ENCODE measurements at places on chromosomes 16 and 17. TPM values are rescaled to one million over a fixed set of nuclear protein-coding genes. Genes with fewer than 3 reads are reported as not detected.
A peak's percentile ranks its signal among the peaks of the same experiment; 100 is the strongest.

- no peak for DNase-seq
These were observed 125.3 kb downstream of the FTO start for GRCh38 chr16:53829186-53829747.

GRCh38 chr17:32689348-32689747 lies 187.6 kb downstream of the MYO1D start:
- DNase-seq, result no peak

Gene EVPLL
- total RNA-seq, result not detected

DNA sequence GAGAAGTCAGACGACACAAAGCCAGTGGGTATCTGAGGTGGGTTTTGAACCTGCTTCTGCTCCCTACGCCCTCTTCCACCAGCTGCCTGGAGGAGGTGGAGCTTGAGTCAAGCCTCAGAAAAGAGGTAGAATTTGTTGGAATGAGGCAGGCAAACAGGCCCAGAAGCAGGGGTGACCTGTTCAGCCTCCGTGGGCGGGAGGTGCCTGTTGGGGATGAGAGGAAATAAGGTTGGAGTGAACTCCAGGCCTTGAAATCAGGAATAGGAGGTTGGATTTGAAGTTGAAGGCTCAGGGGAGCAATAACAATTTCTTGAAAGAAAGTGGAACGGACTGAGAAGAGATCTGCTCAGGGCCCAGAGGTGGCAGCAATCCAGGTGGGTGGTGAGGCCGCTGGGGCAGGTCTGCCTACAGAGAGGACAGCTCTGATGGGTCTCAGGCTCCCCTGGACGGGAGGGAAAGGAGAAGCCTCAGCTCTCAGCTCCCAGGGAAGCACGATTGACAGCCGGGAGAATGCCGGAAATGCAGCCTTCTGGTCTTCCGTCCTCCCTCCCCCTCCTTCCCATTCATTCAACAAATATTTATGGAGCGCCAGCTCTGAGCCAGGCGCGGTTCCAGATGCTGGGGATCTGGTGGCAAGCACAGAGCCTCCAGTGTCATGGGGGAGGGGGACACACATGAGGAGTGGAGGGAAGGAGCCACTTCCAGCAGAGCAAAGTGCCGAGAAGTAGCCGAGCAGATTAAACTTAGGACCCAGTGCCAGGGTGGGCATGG lies 61.9 kb upstream of the CIBAR2 start:
- DNase-seq, result no peak

Gene TBX21
- 3.6 TPM for total RNA-seq

Gene HID1
- 1.5 TPM for total RNA-seq

GRCh38 chr16:20262248-20262647 lies 65.1 kb downstream of the GP2 start:
- no peak for DNase-seq

Gene GCGR
- total RNA-seq, result not detected

DNA sequence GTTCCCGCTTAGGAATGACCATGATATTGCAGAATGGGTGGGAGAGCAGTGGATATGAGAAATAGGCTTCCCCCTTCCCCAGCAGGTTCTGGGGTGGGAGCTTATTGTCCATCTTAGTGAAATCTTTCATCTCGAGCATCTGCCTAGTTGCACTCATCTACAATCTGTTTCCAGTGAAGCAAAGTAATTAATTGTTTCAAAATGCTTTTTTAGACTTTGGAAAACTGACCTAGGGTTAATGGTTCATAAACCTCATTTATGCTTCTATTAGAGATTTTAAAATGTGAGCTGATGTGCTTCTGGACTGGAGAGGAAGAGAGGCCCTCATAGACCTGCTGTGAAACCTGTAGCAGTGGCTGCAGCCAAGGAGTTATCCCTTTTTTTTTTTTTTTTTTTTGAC lies 247.7 kb upstream of the XYLT1 start:
- no peak for DNase-seq

GRCh38 chr16:54936979-54937670 lies 6.5 kb downstream of the IRX5 start:
- no peak for DNase-seq

- DNase-seq, result no peak
These were observed 7.5 kb downstream of the CFAP97D1 start for GRCh38 chr17:43787728-43788127.

- no peak for DNase-seq
These were observed 1.9 kb upstream of the TBC1D10B start for GRCh38 chr16:30372038-30372712.

Gene EMP2
- total RNA-seq, result not detected

DNA sequence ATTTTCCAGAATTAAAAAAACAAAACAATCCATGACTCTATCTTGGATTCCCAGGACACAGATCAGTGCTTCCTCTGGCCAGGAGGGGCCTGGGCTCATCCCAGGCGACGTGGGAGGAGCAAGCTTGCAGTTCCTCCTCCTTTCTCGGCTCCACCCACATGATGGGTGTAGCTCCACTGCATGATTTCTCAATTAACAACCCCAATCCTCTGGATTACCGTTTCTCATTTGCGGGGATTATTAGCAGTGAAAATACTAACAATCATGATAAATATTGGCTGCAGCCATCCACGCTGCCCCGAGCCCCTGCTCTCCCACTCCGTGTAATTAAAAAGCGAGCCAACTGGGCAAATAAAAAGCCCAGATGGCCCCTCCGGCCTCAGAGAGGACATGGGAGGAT lies 46.4 kb upstream of the SDK2 start:
- DNase-seq, result no peak

- peak; percentile 85 for DNase-seq
These were observed at the start of the genes IQCK and KNOP1 for GRCh38 chr16:19717741-19718623. IQCK (plus strand) TSS chr16:19718271; CDS start chr16:19718307, 36 bp downstream. KNOP1 (minus strand) TSS chr16:19718227; CDS start chr16:19715035, 3,192 bp downstream.

Gene AANAT
- total RNA-seq, result 0.55 TPM

DNA sequence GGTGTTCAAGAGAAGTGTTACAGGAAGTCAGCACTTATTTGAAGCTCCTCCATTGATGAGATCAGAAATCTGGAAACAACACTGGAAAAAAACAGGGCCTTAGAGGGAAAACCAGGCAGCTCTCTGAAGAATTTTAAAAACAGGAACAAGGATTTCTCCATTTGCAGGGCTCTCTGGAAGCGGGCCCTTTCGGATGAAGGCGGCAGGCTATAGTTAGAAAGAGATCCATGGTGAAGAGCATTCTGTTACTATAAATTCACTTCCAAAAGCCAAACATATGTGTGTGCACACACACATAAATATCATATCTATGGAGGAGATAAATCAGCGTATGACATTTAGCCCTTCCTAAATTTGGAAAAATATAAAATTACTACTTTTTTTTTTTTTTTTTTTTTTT lies 42.6 kb upstream of the GRIN2A start:
- DNase-seq, result no peak

Gene CORO6
- total RNA-seq, result 4.1 TPM

Gene TSPAN10
- total RNA-seq, result 0.95 TPM

- no peak for DNase-seq
These were observed 19.7 kb downstream of the DHRS7B start for GRCh38 chr17:21146362-21147015.

DNA sequence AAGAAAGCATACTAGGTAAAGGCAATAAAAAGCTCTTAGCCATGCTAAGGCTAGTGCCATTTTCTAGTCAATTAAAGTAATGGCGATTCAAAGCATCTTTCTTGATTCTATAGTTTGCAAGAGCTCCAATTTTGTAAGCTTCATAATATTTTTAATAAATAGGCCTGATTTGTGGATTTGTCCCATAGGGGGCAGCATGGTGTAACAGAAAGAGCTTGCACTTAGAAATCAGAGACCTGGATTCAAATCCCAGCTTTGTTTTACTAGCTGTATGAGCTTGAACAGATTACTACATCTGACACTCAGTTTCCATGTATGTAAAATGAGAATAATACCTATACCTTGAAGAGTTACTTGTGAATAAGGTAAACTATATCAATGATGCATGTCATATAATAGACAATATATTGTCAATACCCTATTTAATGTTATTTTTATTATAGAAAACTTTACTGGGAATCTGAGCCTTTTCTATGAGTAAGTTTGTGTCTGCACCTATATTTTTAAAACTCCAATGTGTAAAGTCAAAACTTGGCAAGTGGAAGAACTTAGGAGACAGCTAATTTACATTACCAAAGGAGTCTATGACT lies 93.6 kb upstream of the NOG start:
- no peak for DNase-seq

DNA sequence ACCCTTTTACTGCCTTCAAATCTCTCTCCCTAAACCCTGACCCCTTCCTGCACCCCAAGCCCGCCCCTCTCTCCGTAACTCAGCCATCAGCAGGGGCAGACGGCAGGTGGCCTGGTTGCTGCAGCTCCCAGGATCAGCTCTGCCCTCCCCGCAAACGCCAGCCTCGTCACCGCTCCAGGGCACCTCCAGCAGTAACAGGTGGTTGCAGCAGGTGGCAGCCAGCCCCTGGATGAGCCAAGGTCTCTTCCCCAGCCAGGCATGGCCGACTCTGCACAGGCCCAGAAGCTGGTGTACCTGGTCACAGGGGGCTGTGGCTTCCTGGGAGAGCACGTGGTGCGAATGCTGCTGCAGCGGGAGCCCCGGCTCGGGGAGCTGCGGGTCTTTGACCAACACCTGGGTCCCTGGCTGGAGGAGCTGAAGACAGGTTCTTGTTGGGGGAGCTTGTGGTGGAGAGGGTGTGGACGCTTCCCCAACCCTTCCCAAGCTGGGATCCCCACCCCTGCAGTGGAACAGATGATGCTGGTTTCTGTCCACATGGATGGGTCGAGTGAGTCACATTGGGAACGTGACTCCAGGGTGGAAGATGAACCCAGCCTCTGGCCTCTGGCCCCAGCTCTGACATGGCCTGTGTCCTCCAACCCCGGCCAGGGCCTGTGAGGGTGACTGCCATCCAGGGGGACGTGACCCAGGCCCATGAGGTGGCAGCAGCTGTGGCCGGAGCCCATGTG lies 558 bp downstream of the HSD3B7 start:
- DNase-seq, result no peak

DNA sequence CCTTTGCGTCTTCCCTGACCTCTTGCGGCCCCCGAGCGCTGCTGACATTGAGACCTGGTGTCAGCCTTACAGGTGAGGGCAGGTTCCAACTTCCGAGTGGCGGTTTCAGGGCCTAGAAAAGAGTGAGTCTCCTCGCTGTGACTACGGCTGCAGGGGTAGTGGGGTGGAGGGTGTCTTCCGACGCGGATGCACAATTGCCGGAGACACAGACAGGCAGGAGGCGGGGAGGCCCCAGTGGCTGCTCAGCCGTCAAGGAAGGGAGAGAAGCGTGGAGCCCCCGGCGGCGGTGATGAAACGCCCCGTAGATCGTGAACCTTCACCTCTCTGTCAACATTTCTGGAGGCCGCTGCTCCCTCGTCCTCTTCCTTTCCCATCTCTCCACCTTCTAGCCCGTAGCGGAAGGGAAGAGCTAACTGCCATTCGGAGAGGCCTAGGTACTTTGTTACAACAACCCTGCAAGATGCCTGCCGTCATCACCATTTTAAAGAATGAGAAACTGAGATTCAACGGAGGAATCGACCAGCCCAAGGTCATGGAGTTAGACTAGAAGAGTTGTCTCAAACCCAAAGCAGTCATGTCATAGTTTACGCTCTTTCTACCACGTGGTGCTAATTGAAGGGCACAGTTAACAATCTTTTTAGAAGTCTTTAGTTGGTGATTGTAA lies 485 bp downstream of the DNAJA3 start:
- no peak for DNase-seq

DNA sequence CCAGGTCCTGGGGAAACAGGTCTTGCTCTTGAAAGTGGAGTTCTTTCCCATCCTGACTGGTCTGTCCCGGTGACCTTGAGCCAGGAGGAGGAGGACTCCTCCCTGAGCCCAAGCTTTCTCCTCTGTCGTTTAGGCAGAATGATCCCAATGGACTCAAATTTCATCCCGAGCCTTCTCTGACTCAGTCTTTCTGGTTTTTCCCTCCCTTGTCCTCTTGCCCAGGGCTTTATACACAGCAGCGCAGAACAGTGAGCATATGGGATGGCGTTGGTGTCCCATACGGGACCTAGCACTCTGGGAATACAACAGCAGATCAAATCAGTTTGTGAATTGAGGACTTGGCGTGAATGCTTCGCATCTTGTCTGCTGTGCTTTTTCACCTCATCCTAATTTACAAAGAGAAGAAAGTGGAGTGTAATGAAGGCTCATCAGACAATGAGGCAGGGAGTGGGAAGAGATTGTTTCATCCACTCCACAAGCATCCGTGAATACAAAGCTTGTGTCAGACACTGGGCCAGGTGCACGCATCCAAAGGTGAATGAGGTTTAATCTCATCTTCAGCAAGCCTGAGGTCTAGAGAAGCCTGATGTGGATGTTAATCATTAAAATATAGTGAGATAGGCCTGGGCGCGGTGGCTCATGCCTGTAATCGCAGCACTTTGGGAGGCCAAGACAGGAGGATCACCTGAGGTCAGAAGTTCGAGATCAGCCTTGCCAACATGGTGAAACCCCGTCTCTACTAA lies 1.1 kb upstream of the XYLT1 start:
- no peak for DNase-seq

Gene CFAP97D1
- not detected for total RNA-seq

Gene MYH11
- total RNA-seq, result 0.17 TPM

Gene CLEC3A
- not detected for total RNA-seq

- no peak for DNase-seq
These were observed 36.5 kb upstream of the TOB1 start for GRCh38 chr17:50902372-50903353.

- no peak for DNase-seq
These were observed 41.1 kb upstream of the GSE1 start for GRCh38 chr16:85571813-85572619.

GRCh38 chr17:81008140-81008539 lies 16.5 kb downstream of the CHMP6 start:
- no peak for DNase-seq

Gene DUSP3
- total RNA-seq, result 16.4 TPM

DNA sequence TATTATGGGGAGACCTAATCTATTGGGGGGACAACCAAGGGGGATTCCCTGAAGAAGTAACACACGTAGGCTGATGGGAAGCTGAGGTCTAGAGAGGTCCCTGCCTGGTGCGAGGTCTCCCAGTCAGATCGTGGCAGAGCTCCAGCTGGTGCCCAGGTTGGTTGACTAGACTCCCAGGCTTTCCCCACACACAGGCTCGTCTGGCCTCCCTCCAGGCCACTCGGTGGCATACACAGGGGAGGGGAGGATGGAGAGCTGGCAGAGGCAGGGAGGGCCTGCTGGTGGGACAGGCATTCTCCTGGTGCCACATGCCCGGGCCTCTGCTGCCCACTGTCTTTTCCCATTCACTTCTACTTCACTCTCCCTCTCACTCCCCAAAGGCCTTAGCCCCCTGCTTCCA lies 8.5 kb upstream of the SOCS3 start:
- DNase-seq, result no peak

Gene AIPL1
- total RNA-seq, result not detected

Gene RAPGEFL1
- total RNA-seq, result 7.0 TPM
